ENCODE measurements at places on chromosomes 2 and 18.
A peak's percentile ranks its signal among the peaks of the same experiment; 100 is the strongest.

GRCh38 chr2:133711201-133711600 is 142.9 kb upstream of the NCKAP5 start:
- DNase-seq, result no peak

GRCh38 chr2:200944467-200945394 is 18.7 kb downstream of the ORC2 start:
- DNase-seq, result no peak

GRCh38 chr18:30652387-30652786 is 390.2 kb downstream of the DSC3 start:
- DNase-seq, result no peak

- DNase-seq, result no peak
These were observed 454.0 kb downstream of the NBAS start for GRCh38 chr2:15107137-15107536.

DNA sequence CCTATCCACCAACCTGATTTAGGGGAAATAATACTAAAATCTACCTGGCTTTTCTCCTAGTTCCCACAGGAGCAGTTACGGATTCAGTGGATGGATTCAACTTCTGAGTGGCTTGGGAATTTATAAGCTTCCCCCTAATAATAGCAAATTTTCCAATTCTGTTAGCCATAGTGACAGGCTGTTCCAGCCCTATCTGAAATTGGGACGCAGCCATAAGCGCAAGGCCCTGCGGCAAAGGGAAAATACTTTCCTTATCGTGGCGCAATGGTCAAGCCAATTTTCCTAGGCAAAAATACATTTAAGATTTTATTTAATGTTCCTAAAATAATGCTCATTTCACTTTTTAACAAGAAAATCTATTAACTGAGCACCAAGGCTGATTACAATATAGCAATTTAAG is 49.7 kb downstream of the CDH2 start:
- no peak for DNase-seq

DNA sequence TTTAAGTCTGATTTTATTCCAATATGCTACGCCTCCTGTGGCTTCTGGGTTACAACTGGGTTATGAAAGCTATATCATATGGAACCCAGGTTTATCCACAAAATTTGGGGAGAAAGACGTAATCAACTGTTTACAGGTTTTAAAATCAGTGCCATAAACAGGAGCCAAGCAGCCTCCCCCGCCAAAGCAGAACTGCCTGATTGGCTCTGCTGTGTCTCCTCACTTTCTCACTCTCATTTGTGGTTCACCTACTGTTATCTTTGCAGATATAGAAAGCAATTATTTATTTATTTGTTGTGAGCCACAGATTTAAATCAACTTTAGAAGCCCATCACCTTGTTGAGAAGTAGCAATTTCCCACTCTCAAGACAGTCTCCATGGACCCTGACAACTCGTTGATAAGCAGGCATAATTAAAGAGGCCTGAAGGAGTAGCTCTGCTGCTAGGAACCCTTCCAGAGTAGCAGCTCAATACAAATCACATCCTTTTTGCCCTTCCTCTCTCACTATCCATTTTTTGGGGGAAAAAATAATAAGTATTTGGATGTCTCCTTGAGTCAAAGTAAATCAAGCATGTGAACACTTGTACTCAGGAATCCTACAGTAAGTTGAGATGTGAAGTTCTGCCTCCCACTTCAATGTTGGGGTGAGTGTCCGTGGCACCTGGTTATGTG is 191.0 kb upstream of the CCDC150 start:
- DNase-seq, result no peak

DNA sequence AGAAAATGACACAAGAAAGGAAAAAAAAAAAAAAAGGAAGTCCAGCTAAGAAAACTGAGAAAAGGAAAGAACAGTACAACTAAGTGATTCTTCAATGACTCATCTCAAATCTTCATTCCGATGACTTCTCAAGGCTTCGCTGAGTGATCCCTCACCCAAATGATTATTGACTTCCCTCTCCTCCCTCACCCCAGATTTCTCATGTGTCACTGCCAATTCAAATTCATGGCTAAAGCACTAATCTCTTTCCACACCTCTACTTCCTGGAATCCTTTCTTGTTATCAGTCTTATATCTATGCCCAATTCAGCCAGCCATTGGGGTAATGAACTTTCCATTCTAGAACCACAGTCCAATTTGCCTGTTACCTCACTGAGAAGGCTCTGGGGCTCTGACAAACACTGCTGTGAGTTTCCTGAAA is 7.2 kb upstream of the ABCB11 start:
- no peak for DNase-seq

DNA sequence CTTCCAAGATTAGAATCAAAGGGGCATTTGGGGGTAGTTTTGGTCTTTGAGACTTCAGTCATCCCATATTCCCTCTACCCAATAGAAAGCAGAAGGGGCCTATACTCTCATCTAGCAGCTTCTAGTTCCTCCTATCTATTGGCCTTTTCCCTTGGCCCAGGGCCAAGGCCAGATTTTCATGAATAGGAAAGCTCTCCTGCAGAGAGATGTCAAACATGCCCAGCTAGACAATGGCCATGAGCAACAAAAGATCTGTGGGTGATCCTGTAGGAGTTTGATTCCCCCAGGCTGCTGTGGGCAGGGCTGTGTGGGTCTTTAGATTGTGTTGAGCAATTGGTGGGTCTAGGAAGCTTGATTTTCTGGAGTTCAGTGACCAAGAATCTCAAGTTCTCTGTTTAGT is 2.9 kb upstream of the ADCYAP1 start:
- DNase-seq, result no peak

DNA sequence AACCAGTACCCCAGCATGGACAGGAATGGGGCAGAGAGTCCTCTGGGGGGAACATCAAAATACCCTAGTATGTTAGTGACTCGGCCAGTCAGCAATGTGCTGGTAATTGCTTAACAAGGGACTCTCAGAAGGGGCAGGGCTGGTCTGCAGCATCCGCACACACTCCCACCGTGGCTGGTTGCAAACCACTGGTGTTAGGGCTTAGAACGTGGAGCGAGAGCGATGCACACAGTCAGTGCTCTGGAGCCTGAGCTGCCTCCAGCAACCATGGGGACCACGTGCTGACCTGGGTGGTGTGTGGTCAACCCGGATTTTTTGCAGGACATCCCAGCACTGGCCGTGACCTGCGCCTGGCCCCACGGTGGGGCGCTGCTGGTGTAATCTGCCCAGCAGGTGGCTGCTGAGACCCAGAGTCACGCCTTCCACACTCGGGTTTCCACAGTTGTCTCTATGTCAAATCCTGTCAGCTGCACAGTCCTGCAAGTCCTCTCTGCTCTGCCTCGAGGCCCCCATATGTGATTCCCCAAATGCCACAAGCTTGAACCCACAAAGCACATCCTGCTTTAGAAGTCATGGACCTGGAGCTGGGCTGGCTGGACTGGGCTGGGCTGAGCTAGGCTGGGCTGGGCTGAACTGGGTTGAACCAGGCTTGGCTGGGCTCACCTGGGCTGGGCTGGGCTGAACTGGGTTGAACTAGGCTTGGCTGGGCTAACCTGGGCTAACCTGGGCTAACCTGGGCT is 50.6 kb upstream of the GPC1 start:
- no peak for DNase-seq

DNA sequence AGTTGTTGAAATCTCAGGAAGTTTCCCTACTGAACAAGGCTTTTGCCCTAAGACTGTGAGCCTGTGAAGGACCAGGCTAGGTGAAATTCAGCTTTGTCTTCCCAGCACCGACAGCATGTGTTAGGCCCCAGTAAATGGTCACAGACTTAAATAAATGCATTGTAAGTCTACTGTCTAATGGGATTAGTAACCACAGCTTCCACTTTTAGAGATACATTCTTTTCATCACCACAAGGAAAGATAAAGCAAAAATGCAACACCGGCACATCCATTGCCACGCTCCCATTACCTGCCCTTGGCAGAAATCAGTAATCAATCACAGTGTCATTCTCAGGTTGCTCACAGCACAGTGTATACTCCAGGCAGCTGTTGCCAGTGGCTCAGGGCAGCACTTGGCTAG is 59.3 kb downstream of the CRACDL start:
- DNase-seq, result no peak

GRCh38 chr2:45986509-45986908 is 310.7 kb upstream of the EPAS1 start:
- no peak for DNase-seq

GRCh38 chr2:55269645-55269990 is 587 bp upstream of the MTIF2 start:
- DNase-seq, result peak; percentile 4

DNA sequence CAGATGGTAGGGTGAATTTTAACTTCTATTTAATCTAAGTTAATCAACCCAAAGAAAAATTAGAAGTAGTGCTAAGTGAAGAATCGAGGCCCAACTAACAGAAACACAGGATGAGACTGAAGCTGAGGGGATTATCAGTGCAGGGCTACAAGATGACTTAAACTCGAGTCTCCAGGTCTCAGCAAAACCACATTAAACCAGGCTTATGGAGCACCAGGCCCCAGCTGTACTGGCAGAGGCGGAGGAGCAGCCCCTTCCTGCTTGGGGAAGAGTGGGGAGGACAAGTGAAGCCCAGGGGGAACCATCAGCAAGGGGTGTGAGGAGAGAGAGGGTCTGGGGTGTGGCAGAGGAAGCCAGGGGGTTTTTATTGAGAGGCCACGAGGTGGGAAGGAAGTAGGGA is 135.9 kb upstream of the EPAS1 start:
- DNase-seq, result no peak

DNA sequence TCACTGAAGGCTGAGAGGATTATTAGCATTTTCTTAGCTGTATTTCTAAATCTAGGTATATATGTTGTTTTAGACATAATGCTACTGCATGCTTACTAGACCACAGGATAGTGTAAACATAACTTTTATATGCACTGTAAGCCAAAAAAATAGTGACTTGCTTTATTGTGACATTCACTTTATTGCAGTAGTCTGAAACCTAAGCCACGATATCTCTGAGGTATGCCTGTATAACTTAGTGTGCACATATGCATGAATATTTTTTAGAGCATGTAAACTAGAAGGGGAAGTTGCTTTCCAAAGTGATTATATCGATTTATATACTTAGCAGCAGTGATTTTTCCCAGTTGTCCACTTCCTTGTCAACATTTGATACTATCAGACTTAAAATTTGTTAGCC is 81.8 kb downstream of the SOS1 start:
- DNase-seq, result no peak

DNA sequence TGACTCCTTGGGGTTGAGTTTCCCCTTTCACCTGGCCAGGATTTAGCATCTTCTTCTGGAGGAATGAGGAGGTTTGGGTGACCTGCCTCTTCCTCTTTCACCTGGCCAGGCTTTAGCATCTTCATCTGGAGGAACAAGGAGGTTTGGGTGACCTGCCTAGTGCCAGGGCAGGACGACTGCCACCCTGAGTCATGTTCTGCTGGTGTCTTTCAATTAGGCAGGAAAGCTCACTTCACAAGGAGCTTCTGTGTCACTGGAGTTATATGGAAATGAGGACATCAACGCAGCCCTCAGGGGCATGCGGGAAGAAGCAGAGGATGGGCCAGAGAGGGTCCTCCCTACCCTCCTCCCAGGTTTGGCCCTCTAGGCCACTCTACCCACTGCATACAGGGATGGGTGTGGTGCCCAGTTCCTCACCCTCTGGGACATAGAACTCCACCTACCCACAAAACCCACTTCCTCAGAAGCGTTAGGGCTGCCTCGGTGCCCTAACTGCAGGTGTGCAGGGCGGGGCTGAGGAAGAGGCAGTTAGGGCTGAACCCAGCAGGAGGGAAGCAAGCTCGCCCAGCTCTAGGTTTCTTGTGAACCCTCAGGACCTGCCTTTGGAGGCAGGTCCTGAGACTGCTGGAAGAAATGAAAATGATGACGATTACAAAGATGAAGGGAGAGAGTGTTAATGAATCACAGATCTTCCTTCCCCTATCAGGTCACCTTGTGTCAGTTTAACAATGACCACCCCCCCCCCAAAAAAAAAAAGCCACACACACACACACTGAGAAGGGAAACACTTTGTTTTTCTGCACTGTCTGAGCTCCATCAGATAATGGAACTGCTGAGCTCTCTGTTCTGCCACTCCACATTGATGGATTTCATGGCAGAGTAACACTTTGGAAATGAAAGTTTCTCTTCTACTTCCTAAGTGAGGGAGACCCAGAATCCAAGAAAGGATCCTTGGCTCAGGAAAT is 71.0 kb downstream of the ARL4C start:
- DNase-seq, result no peak

DNA sequence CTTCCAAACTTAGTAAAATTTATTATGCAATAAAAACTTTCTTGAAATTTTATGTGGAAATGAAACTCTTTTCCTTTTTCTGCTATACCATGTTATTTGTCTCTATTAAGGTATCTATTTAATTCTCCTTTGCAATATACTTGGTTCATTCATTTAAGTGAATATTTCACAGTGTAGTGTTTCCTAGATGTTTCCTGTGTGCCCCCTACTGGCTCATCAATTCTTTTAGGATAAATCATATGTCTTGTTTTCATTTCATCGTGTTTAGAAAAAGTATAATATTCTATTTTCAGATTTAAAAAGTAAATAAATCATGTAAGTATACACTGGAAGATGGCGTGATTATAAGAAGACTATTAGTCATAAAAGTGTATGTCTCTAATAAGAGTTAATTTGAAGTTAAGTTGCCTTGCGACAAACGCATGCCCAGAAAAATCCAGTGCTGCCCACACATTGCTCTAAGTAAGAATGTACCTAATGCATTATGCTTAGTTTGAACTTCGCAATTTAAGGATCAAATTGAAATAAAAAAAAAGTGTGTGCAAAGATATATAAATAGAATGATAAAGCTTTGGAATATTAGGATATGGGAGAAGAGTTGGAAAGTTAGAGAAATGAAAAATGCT is 525.4 kb downstream of the KCNJ3 start:
- DNase-seq, result peak; percentile 71

DNA sequence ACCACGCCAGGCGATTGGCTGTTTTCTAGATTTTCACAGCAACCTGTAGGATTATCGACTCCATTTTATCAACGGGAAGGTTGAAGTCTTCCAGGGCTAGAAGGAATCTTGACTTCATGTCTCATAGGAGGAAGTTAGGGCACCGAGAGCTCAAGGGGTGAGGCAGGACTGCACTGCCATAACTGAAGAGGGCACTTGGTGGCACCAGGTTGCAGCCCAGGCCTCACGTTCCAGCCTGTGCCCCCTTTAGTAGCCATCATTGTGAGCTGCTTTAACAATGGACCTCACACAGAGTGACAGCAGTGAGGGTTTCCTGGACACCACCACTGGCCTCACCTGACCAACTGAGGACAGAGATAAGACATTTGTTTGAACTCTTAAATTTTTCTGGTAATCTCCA is 22.9 kb upstream of the RPL37A start:
- DNase-seq, result no peak

DNA sequence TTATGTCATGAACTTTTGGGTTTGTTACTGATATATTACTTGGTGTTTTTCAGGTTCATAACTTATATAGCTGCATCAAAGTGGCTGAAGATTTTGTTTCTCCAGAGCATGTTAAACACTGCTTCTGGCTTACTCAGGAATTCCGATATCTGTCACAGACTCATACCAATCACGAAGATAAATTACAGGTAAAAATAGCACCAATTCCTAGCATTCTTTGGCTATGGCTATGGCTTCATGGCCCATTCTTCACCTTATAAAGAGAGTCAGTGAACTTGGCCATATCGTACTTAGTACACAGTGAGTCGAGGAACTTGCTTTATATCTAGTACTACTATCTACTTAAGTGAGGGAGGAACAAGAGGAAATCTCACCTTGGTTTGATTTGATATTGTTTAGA is 49.9 kb downstream of the KDM3A start:
- DNase-seq, result no peak

GRCh38 chr2:45759310-45759851 is 107.9 kb downstream of the PRKCE start:
- peak; percentile 78 for DNase-seq

All from NCI-H1694 treated with DMSO at 0.1 percent for 48 hours (cell line).